ENCODE measurements at places on chromosomes 3 and 15.

DNA sequence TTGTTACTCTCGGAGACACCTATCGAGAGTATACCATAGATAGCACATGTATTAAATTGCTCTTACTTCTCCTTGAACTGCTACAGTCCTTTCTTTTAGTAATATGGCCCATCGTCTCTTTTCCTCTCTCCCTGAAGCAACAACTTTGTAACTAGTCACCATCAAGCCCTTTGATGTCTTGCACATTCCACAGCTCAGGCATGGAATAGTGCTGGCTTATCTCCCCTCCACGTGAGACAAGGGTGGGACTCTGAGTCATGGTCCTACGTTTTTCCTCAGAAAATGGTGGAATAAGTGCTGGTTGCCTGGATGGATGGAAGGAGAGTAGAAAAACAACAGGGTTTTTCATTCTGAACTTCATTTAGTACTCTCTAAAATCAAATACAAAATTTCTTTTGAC, 163.3 kb upstream of the MBNL1 start:
- no peak for DNase-seq

DNA sequence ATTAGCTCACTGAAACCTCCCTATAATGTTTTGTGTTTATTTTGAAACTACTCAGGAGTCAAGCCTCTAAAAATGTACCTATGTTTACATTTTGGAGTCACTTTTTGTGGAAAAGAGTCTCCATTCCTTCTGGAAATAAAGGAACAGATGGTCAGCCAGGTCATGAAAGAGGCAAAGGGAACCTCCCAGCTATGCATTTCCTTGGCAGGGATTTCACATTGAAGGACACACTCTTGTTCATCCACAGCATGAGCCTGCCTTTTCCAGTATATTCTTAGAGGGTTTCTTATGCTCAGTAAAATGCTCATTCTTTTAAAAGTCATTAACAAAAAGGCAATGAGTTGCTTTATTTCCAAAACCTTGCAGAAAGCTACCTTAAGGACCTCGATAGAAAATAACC, 20.8 kb downstream of the STAC start:
- no peak for DNase-seq

GRCh38 chr15:88234711-88235110, 21.8 kb downstream of the NTRK3 start:
- DNase-seq = no peak

DNA sequence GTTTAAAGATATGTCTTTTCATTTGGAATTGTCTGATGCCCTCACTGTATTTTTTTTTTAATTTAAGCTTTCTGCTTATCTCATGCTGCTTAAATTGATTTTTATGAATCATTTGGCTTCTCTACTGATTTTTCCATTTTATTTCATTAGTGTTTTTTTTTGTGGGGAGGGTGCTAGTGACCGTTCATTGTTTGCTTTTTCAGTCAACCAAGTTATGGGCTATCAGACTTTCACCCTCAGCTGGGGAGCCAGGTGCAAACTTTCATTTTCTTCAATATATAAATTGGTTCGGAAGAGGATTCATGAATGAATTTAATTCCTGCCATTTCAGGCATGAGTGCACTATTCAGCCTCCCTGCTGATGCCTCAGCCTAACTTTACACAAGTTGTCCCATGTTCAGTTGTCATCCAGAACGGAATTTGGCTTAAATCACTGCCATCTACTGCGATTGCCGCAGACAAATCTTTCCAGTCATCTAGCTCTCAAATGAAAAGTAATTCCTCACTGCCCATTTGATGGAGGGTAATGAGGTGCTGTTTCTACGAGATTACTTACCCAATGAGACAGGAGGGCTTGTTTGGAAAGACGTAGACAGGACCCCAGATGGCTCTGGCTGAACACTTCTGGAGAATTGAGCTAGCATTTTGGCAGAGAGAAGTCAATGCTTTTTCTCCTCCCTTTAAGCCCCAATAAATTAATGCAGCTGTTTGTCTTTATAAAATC, 89.9 kb upstream of the RORA start:
- no peak for DNase-seq

- DNase-seq = no peak
Observed at GRCh38 chr3:174700736-174701135, 158.4 kb upstream of the NAALADL2 start.

DNA sequence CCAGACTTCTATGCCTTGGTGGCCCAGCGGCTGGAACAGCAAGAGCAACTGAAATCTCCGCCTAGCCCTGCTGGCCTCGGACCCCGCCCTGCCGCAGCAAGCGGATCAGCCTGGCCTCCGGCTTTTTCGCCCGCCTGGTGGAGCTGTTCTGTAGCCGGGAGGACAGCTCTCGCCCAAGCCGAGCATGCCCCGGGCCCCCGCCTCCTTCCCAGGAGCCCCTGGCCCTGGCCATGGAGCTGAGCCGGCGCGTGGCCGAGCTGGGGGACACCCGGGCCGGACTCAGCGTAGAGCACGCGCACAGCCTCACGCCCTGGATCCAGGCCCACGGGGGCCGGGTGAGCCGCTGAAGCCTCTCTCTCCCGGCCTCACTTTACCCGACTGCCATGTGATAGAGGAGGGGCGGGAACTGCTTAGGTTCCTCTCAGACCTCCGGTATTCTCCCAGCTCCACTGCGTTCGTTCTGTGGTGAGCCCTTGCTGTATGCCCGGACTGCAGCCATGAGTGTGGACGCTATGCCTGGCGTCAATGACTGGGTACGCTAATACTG, 24.1 kb upstream of the MRPL3 start:
- no peak for DNase-seq

DNA sequence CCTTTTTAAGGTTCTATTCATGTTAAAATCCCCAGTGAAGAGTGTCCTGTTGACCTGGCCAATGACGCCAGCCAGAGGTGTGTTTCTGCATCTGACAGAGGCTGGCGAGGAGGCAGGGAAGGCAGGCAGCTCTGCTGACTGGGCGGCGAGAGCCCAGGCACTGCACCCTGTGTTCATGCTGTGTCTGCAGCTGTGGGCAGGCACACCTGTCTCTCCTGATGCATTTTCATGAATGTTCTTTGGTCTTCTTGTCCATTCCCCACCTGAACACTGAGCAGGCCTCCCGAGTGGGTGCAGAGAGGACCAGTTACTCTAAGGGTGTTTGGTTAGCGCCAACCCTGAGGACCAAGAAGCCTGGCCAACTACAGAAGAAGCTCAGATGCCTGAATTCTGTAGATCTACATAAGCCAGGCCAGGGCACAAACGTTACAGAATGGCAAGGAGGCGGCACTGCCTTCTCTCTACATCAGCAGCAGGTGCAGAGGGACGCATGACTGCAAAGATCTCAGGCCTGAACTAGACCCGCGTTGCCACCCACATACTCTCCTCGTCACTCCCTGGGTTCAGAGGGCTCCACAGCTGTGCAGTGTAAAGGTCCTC, 233.7 kb downstream of the OCA2 start:
- DNase-seq = no peak

GRCh38 chr3:194259982-194260766, 91.0 kb downstream of the CPN2 start:
- no peak for DNase-seq

DNA sequence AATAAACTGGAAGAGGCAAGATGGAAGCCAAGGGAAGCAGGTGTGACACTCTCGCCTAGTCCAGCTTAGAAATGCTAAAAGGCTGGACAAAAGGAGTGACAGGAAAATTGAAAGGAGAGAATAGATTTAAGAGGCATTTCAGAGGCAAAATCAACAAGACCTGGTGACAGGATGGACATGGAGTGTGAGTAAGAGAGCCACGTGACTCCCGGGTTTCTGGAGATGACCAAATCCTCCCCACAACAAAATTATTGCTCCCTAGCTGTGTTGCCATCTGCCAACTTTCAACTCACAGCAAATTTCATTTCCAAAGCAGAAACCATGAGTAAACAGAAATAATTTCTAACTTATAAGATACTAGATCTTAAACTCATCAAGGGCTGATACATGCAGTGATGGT, 52.6 kb downstream of the MTHFS start:
- DNase-seq = no peak

GRCh38 chr3:101072300-101072699, 79.1 kb upstream of the ABI3BP start:
- no peak for DNase-seq

GRCh38 chr15:81197255-81197630, 564 bp downstream of the IL16 start:
- DNase-seq = no peak

DNA sequence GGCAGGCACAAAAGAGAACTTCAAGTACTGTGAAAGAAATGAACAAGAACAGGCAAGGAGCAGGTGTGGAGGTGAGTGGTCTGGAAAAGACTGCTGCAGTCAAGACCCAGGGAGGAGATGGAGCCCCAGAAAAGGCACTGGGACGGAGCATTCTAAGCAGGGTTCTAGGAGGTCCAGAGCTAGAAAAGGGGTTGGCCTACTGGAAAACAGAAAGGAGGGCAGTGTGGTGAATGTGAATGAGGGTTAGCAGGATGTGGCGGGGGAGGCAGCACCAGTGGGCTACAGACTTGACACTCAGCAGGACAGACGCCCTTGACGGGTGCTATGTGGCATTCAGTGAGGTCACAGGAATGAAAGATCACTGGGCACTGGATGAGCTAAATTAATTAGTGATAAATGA, 75.7 kb downstream of the SENP2 start:
- no peak for DNase-seq

DNA sequence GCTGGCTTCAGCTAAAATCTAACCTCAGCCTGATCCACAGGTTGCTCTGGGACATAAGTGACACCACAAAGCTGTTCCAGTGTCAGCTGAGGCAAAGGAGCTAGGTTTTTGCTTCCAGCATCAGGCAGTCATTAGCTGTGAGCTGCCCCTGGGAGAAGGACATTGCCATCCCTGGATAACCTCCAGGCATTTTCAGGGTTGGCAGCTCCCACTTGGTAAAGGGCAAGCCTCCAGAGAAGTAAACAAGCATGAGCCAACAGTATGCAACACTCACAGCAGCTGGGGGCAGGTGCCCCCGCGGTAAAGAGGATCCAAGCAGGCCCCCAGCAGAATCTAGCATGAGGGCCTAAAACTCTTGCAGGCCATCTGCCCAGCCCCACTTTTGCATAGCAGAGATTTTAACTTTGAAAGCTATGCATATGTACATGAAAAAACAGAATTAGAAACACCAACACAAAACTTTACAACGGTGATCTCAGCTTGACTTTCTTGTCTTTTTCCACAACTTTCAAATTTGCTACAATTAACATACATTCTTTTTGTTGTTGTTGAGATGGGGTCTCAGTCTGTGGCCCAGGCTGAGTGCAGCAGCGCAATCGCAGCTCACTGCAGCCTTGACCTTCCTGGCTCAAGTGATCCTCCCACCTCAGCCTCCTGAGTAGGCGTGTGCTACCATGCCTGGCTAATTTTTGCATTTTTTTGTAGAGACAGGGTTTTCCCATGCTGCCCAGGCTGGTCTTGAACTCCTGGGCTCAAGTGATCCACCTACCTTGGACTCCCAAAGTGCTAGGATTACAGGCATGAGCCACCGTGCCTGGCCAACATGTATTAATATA, 83.8 kb upstream of the TPM1 start:
- DNase-seq = no peak

GRCh38 chr3:119585208-119585607, 5.9 kb downstream of the ADPRH start:
- DNase-seq = no peak
